ENCODE measurements at places on chromosomes 5 and 9.

GRCh38 chr5:74342948-74343682, 297.4 kb downstream of the ENC1 start:
- no peak for DNase-seq

- DNase-seq: no peak
Observed at GRCh38 chr9:35844628-35845270, 15.7 kb downstream of the TMEM8B start.

GRCh38 chr9:14433351-14434157, 119.6 kb upstream of the NFIB start:
- no peak for DNase-seq

- DNase-seq: no peak
Observed at GRCh38 chr9:37060833-37061232, 26.8 kb upstream of the PAX5 start.

GRCh38 chr5:132225165-132226032, 2.3 kb downstream of the P4HA2 start:
- no peak for DNase-seq

DNA sequence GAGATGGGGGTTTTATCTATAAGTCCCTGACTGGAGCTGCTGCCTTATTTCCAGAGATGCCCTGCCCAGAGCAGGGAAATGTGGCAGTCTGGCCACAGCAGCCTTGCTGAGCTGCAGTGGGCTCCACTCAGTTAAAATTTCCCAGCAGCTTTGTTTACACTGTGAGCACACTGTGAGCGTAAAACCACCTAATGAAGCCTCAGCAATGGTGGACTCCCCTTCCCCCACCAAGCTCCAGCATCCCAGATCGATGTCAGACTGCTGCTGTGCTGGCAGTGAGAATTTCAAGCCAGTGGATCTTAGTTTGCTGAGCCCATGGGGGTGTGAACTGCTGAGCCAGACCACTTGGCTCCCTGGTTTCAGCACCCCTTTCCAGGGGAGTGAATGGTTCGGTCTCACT, 208.7 kb upstream of the RAI14 start:
- DNase-seq: no peak

GRCh38 chr9:27755846-27756245, 182.6 kb upstream of the C9orf72 start:
- DNase-seq: no peak

GRCh38 chr9:108413809-108414208, 442.0 kb downstream of the ACTL7B start:
- DNase-seq: no peak

Measured in cerebellar nuclear complex (tissue), 1 donor.